ENCODE measurements at places on chromosomes 7 and 10. TPM values are rescaled to one million over a fixed set of nuclear protein-coding genes. Genes with fewer than 3 reads are reported as not detected.

- peak; percentile 84 for DNase-seq
Measured at GRCh38 chr10:122062831-122063674, 74.1 kb downstream of the TACC2 start.

GRCh38 chr7:3158341-3158760 is 114.7 kb upstream of the CARD11 start:
- no peak for DNase-seq

GRCh38 chr7:542713-543500 is 23.3 kb upstream of the PDGFA start:
- peak; percentile 47 for DNase-seq

DNA sequence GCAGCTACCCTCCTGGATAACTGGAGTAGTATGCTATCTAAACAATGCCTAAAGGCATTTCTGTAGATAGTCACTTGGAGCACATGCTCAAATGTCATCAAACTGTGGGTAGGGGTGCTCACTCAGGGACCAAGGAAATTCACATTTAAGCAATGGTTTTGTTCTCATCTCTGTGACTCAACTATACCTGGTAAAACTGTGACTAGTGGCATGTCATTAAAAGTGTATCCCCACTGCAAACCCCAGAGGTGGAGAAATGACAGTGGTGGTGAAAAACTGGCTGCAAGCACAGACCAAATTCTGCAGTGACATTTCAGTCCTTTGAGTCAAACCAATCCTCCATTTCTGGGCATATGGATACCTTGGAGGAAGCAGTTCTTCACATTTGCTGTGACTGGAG is 134.2 kb upstream of the EFCAB10 start:
- no peak for DNase-seq

- peak; percentile 22 for DNase-seq
Measured at GRCh38 chr10:87750001-87750671, 67.9 kb downstream of the ATAD1 start.

GRCh38 chr10:507908-508444 is 181.5 kb downstream of the DIP2C start:
- DNase-seq = no peak

DNA sequence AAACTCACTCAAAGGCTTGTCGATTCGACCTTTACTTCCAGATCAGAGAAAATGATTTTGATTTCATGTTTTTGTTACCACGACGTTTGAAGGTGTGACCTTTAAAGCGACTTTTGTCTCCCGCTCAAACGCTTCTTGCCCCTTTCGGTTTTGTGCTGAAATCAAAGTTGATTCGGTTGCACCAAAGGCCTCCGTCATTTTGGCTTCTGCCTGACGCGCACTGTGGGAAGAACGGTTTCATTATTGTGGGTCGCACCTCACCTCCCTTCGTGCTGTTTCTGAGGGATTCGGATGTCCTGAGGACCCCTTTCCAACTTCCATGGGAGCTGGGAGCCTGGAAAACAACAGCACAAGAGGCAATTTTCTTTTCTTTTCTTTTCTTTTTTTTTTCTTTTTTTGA is 176.9 kb downstream of the DNAJB6 start:
- no peak for DNase-seq

- DNase-seq = no peak
Measured at GRCh38 chr7:91434836-91435235, 170.6 kb downstream of the FZD1 start.

GRCh38 chr7:26166684-26167266 is 14.8 kb downstream of the NFE2L3 start:
- no peak for DNase-seq

- DNase-seq = no peak
Measured at GRCh38 chr7:96179341-96179740, 142.6 kb downstream of the SLC25A13 start.

GRCh38 chr10:29535778-29536453 is 98.9 kb downstream of the SVIL start:
- no peak for DNase-seq

DNA sequence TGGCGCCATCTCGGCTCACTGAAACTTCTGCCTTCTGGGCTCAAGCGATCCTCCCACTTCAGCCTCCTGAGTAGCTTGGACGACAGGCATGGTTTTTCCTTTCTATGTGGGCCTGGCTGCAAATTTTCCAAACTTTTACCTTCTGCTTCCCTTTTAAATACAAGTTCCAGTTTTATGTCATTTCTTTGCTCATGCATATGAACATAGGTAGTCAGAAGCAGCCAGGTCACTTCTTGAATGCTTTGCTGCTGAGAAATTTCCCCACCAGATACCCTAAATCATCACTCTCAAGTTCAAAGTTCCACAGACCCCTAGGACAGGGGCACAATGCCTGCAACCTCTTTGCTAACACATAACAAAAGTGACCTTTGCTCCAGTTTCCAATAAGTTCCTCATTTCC is 21.6 kb upstream of the RPEL1 start:
- no peak for DNase-seq

DNA sequence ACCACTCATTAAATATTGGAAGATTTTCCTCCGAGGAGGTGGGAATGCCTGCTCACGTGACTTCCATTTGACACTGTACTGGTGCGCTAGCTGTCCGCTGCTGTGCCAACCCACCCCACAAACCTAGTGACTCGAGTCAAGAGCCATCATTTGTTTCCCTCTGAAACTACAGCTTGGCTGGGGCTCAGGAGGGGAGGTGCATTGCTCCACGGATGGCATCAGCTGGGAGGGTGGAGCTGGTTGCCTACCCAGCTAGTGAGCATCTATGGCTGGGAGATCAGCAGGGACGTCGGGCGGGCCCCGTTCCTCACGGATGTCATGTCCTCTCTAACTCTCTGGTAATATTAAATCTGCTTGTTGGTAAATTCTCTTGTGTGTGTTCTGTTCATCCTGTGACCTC is 9.5 kb upstream of the FOXL3 start:
- DNase-seq = no peak

DNA sequence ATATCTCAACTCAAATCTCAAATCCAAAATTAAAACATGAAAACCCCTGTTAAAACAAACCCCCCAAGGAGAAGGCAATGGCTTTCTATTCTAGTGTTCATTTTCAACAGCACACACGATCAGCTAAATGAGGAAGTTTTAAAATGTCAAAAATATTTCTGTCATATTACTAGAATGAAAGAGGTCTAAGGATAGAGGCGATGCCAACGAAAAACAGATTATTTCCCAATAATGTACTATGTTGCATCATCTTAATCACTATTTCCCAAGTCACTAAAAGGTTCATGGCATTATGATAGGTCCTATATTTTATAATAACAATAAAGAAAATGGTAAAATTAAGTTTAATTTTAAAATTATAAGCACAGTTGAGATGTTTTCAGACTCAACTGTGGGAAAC is 10.1 kb downstream of the CNOT4 start:
- no peak for DNase-seq

- no peak for DNase-seq
Measured at GRCh38 chr7:43799605-43800004, 41.1 kb downstream of the BLVRA start.

DNA sequence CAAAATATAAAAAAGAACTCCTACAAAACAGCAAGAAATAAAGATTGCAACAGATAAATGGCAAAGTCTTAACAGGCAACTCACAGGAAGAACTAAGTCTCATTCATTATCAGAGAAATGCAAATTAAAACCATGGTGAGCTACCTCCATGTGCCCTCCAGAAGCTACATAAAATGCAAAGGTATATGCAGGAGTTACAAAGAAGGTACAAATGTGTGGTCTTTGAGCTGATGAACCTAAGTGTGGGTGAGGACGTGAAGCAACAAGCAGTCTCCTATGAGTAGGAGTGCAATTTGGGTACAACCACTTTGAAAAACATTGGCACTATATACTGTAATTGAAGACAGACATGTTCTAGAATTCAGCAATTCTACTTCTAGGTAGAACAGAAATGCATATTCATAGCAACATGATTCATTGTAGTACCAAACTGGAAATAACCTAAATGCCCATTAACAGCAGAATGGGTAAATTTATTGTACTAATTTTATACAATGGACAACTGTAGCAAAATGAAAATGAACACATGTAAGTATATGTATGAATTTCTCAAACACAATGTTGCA is 61.6 kb upstream of the KCNMA1 start:
- no peak for DNase-seq

DNA sequence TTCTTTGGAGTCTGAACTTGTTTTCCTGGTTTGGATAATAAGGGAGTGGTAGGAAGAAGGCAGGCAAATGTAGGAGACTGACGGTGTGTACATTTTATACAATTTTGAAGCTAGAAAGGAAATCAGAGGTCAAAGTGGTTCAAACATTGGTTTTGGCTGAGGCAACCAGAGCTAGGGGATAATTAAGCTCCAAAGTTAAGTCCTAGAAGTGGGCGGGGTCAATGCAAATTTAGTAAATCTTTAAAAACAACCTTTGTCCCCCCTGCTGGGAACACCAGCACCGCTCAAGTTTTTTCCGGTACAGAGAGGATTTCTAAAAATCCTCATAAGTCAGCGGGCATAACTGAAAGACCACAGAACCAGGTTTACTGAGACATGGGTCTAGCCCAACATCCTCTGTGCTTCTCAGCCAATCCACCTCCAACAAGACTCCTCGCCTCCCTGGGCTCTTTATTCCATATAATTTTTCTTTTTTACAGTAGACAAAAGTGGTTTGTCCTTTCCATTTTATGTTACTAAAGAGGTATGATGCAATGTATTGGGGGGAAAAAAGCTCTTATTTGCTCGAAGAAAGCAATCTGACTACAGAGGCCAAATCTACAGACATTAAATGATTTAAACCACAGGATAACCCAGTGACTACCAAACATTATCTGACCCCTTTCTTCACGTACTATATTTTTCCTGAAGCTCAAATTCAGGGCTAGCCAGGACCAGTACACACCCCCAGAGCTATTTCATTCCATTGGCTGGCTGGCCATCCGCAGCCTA is 1.6 kb downstream of the GLUD1 start:
- DNase-seq = no peak

GRCh38 chr10:108822026-108822425 is 1101.3 kb downstream of the XPNPEP1 start:
- no peak for DNase-seq

DNA sequence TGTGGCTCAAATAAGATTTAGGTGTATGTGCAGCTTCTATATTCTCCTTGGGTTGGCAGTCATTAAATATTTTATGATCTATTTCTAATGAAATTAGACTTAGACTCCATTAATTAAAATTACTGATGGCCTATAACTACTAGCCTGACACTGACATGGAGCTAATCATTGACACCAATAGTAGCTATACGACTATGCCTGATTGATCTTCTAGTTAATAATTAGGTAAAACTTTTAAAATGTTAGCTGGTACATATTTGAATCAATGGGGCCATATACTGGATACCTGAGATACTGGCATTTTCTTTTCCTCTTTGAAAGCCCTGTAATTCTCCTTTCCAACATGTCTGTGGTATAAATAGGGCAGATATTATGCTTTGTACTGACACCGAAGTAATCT is 14.4 kb downstream of the WEE2 start:
- DNase-seq = no peak

DNA sequence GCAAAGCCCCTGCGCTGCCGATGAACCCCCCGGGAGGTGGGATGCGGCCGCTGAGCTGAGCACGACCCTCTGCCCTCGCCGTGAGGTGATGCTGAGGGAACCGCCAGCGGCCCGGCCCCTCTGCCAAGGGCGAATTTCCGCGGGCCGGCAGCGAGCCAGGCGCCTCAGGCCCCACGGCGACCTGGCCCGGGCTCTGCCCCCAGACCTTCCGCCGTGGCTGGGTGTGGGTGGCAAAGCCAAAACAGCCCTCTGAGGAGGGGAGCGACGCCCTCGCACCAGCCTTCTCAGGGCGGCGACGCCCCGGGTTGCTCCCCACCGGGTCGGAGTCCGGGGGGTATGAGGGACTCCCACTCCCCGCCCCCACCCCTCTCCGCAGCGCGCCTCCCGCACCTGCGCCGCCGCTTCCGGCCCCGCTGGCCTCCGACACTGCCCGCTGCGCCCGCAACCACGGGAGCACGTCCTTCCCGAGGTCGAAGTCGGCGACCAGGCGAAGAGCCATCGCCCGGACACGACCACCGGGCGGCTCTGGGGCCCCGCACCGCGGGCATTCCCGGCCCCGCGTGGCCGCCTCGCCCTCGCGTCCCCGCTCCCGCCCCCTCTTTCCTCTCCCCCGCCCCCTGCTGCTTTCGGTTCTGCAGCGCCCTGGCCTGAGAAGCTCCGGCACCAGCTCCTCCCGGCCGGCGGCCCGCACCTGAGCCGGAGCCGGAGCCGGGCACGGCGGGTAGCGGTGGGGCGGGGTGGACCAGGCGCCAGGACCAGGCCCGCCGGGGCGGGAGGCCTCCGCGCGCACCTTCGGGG is at the start of gene GSAP:
TSS of gene GSAP (minus strand) at position 527 of the 798 bp plus-strand sequence. CDS start at position 499, 28 bp downstream.
- peak; percentile 45 for DNase-seq

GRCh38 chr10:93085272-93085859 is 11.7 kb downstream of the CYP26A1 start:
- DNase-seq = no peak

GRCh38 chr10:74993649-74994048 is 117.8 kb upstream of the SAMD8 start:
- no peak for DNase-seq

DNA sequence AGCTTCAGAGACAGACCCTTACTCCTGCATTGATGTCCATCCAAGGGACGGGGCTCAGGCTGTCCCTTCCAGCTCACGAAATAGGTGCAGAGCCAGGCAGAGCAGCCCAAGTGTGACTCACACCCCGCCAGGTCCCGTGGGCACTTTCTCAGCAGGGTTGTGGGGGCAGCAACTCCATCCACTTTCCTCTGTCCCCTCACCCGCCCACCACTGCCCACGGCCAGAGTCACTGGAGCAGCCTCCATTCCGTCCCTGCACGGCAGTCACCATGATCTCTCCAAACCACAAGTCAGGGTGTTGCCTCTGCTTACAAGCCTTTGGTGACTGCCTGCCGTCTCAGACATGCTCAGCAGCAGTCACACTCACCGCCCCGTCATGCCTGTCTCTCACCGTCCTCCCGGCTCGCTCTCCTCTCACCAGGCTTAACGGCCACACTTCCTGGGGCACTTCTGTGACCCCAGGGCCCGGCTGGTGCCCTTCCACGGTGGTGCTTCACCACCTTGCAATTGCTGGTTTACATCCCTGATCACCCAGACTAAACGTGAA is 39.3 kb downstream of the CALML3 start:
- no peak for DNase-seq

DNA sequence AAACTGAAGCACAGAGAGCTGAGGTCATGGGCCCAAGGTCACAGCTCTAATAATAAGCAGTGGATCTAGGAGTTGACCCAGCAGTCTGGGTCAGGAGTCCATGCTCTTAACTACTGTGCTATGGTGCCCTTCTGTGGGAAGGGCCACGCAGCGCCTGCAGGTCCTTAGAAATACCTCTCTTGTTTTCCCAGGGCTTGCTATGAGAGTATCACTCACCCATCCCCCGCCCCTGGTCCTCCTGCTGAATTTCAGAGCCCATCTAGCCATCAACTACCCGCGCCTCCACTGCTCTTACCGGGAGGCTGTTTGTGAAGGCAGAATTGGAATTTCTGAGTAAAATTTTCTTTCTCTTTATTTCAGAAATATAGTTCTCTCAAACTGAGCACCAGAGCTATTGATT is 27.3 kb upstream of the CRHR2 start:
- DNase-seq = no peak

Gene EPO
- not detected for total RNA-seq

Gene AKR1C3
- 23.4 TPM for total RNA-seq

Gene ZNF804B
- total RNA-seq = 0.07 TPM

Gene KAZALD1
- total RNA-seq = not detected

Gene TDRD1
- not detected for total RNA-seq

Gene KCP
- total RNA-seq = not detected

Gene FGF8
- not detected for total RNA-seq

Gene STX1A
- total RNA-seq = 2.3 TPM

Gene CYP2W1
- total RNA-seq = not detected

Gene CYP2C19
- not detected for total RNA-seq

Gene LIPM
- not detected for total RNA-seq

Gene AP1S1
- 41.8 TPM for total RNA-seq

Gene UNCX
- total RNA-seq = not detected
